ENCODE measurements at places on chromosomes 12 and 14. TPM values are rescaled to one million over a fixed set of nuclear protein-coding genes. Genes with fewer than 3 reads are reported as not detected.

BTBD7 gene
- total RNA-seq: 25.1 TPM

SERPINA9 gene
- not detected for total RNA-seq

CELA1 gene
- total RNA-seq: not detected

RPL10L gene
- not detected for total RNA-seq

MANSC4 gene
- not detected for total RNA-seq

DNA sequence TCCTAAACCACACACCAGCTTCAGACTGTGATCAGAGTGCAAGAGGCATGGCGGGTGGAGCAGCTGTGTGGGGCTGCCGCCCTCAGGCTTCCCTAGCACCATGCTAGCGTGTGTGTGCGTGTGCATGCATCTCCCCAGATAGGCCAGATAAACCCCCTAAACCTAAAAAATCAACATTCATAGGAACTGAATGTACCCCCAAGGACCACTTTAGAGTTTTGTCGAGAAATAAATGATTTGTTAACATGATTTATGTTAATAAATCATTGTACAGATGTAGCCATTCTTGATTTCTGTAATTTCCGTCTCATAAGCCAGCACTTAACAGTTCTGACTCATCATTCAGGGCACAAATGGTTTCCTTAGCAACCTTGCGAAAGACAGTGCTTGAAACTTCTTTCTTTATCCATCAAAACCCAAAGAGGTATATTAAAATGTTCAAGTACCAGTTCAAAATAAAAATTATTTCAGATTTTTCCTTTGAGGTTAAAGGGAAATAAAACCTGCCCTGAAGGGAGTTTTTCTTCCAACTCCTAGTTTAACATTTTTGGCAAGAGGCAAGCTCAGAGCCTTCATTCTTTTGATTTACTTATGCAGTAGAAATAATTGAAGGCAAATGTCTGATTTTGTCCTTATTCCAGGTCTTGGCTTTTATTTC lies 206.2 kb upstream of the RGS6 start:
- no peak overlapping the region for H3K27ac ChIP-seq
- DNase-seq: no peak
- H3K4me3 ChIP-seq: no peak overlapping the region
- no peaks in the 10 kb centered on the region for H3K27me3 ChIP-seq
- peaks cover 79% of the 10 kb centered on the region for H3K36me3 ChIP-seq
- no peaks in the 10 kb centered on the region for H3K4me1 ChIP-seq

- H3K4me3 ChIP-seq: peak overlapping the region; percentile 75
- DNase-seq: peak; percentile 6
- peak overlapping the region; percentile 97 for H3K27ac ChIP-seq
- H3K4me1 ChIP-seq: peaks cover 18% of the 10 kb centered on the region
Observed at GRCh38 chr14:73026243-73026844, 562 bp downstream of the ZFYVE1 start.

DNA sequence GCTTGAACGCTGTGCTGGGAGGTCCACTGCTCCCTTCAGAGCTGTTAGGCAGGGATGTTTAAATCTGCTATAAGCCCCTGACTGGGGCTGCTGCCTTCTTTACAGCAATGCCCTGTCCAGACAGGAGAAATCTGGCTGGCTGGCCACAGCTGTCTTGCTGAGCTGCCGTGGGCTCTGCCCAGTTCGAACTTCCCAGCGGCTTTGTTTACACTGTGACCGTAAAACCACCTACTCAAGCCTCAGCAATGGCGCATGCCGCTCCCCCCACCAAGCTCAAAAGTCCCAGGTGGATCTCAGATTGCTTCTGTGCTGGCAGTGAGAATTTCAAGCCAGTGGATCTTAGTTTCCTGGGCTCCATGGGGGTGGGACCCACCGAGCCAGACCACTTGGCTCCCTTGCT lies 35.8 kb downstream of the CKAP4 start:
- H3K27ac ChIP-seq: no peak overlapping the region
- H3K36me3 ChIP-seq: no peaks in the 10 kb centered on the region
- no peaks in the 10 kb centered on the region for H3K27me3 ChIP-seq
- no peak overlapping the region for H3K4me3 ChIP-seq
- no peaks in the 10 kb centered on the region for H3K4me1 ChIP-seq

DNA sequence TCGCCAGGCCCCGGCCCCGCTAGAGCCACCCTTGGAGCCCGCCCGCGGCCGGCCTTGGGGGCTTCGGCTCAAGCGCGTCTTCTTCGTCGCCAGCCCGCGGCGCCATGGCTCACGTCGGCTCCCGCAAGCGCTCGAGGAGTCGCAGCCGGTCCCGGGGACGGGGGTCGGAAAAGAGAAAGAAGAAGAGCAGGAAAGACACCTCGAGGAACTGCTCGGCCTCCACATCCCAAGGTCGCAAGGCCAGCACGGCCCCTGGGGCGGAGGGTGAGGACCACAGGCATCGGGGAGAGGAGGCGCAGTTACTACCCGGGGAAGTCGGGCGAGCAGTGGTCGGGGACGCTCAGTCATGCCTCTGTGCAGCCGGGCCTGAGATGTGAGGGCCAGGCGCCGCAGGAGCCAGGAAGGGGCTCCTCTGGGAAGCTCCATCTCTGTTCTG lies 573 bp downstream of the ARL6IP4 start:
- no peak for DNase-seq
- no peaks in the 10 kb centered on the region for H3K27me3 ChIP-seq
- no peaks in the 10 kb centered on the region for H3K36me3 ChIP-seq

DNA sequence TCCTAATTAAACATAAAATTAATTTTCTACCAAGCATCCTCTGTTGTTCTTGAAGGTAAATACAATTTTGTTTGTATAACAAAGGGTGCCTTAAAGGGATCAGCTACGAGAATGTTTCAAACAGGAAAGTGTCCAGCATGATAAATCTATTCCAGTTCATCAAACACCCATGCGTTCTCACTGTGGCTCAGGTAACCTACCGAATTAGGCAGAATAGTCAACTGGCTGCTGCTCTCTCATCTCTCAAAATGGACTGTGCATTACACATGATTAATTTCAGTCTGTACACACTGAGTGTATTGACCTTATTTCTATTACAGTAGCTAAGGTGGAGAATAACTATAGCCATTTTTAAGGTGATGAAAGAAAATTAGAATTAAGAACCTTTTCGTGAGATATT lies 127.5 kb upstream of the RMST start:
- H3K36me3 ChIP-seq: no peaks in the 10 kb centered on the region
- H3K27me3 ChIP-seq: no peaks in the 10 kb centered on the region
- no peak overlapping the region for H3K27ac ChIP-seq
- no peak for DNase-seq
- no peak overlapping the region for H3K4me3 ChIP-seq
- no peaks in the 10 kb centered on the region for H3K4me1 ChIP-seq

DNA sequence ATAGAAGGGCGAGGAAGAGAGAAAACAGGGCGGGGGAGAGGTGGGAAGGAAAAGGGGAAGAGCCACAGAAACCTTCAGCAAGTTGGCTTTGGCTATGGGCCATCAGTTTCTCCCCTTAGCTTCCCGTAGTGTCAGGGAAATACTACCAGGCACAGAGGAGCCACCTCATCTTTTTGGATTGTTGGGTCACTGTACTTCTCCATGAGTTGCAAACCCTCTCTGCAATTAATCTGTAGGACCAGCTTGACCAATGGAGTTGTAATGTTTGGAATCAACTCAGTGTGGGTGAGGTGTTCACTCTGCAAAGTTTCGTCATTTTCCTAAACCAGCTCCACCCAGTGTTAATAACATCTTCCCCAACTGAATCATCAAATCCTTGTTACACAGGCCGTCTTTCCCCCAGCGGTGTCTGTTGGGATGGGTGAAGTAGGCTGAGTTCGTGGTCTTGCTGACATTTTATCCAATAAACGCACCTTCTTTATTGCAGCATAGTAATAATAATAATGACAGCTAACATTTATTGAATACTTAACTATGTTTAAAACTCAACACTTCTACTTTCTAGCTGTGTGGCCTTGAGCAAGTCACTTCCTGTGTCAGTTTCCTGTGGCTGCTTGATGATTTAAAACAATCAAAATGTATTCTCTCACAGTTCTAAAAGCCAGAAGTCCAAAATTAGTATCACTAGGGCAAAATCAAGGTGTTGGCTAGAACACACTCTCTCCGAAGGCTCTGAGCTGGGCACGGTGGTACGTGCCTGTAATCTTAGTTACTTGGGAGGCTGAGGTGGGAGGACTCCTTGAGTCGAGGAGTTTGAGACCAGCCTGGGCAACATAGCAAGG lies 8.1 kb upstream of the GLTP start:
- DNase-seq: peak; percentile 25
- no peaks in the 10 kb centered on the region for H3K36me3 ChIP-seq
- no peak overlapping the region for H3K27ac ChIP-seq
- H3K4me1 ChIP-seq: no peaks in the 10 kb centered on the region
- H3K27me3 ChIP-seq: no peaks in the 10 kb centered on the region

DNA sequence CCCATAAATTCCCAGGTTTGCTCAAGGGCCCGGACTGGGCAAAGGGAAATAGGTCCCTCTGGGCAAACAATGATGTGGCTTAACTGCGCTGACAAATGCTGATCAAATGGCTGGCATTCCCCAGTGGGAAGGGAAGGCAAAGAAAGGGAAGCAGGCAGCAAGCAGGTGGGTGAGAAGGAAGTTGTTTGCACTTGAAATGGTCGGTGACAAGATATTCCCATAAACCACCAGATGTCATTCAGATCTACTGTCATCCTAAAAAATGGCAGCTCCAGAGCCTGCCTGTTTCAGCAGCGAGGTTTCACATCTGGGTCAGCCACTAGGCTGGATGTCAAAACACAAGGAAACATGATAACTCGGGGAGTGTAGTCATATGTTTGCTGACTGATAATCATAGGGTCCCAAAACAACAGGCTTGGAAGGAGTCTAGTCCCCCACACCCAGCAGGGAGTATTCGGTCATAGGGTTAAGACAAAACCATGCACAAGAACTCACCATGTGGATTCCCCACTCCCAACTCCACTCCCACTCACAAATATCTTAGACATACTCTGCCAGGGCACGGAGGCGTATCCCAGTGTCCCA lies 37.9 kb upstream of the MDM1 start:
- H3K36me3 ChIP-seq: no peaks in the 10 kb centered on the region
- no peaks in the 10 kb centered on the region for H3K4me1 ChIP-seq
- no peaks in the 10 kb centered on the region for H3K27me3 ChIP-seq
- no peak overlapping the region for H3K4me3 ChIP-seq
- no peak for DNase-seq

Measured in tibial nerve (tissue), 4 donors.